ENCODE measurements at places on chromosomes 1 and 21.

DNA sequence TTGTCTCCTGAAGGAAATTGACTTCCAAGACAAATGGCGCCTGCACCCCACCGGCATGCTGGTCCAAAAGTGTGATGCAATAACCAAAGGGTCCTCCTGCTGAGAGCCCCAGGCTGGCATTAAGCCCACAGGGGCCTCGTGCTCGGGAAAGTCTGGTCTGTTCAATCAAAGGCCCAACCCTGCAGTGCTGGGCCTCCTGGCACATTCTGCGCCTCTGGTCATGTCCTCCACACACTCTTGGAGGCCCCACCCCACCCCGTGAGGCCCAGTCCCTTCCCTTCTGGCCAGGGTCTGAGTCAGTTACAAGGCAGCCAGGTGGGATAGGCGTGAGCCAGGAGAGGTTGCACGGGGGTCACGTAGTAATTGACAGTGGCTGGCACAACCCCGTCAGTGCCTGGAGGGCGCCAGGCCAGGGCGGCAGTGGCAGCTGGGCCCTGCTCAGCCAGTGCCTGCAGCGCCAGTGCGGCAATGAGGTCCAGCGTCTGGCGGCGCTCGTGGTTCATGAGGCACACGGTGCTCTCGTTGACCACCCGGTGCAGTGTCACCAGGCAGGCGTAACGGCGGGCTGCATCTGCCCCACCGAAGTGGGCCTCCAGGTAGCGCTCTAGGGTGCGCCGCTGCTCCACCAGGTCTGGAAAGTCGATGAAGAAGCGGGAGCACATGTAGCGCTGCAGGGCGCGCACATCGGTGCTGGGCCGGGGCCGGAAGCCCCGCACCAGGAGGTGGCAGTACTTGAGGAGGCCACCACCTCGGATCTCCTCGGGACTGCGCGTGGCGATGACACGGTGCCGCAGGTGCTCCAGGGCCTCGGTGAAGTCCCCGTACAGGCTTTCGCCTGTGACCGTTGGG is 6.8 kb downstream of the TENT5B start:
- no peak for DNase-seq

GRCh38 chr1:237671262-237671661 is 219.5 kb downstream of the ZP4 start:
- no peak for DNase-seq

GRCh38 chr1:201896951-201897391 is 8.3 kb downstream of the SHISA4 start:
- DNase-seq, result no peak

DNA sequence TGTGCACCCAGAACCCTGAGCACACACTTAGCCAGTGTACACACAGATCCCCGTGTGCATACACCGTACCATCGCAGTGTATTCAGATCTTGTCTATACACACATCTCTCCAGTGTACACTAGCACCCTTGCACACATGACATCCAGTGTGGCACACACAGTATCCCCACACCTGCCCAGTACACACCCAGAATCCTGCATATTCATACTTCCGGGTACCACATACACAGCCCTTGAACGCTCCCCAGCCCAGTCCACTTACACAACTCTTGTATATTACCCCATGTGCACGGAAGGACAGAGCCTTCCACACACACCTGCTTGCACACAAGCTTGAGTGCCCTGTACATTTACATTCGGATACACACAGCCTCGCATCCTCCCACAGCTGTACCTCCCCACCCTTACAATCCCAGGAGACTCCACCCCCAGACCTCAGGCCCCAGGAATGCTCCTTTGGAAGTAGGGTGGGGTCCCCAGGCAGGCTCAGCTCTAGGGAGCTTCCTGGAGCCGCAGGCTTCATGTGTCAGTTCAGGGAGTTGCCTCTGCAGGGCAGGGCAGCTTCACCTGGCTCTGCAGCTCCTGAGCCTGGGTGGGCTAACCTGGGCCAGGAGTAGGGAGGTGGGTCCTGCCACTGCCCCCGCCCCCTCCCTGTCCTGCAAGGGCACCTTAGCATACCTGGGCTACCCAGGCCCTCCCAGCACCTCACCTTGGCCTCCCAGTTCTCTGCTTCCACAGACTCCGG is 46.2 kb downstream of the AHDC1 start:
- DNase-seq, result no peak

- no peak for DNase-seq
Measured at GRCh38 chr1:226863446-226863845, 7.0 kb upstream of the PSEN2 start.

DNA sequence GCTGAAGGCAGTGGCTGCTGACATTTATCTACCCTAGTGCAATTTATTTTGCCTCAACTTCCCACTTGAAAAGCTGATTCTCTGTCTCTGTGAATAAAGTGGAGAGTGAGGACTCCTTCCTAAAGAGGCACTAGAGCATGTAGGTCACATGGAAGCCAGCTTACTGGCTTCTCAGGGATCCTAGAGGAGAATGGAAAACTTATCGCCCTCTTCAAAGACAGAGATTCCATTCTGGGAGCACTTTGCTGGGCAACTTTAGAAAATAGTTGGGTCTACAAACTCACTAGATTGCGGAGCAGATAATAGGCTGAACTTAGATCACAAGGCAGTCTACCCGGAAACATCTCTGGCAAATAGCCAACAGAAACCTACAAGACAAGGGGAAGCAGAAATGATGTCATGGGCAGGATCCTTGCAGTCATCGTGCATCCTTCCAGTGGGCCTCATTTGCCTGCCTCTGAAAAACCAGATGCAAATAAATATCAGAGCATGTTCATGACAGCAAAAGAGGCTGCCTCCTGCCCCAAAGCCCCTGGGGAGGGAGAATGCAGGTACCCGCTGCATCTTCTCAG is 104.8 kb upstream of the BARHL2 start:
- no peak for DNase-seq

GRCh38 chr1:43275826-43276620 is 6.2 kb downstream of the TMEM125 start:
- DNase-seq, result no peak

- no peak for DNase-seq
Measured at GRCh38 chr21:32958288-32959002, 67.3 kb upstream of the OLIG2 start.

- DNase-seq, result no peak
Measured at GRCh38 chr1:8307628-8308027, 10.3 kb upstream of the SLC45A1 start.

GRCh38 chr1:22782406-22782805 is 71.8 kb downstream of the EPHB2 start:
- DNase-seq, result no peak
